Activated T-cell treated with anti-CD3 and anti-CD28 coated beads for 24 hours (primary cell): ENCODE measurements at places on chromosomes 2 and 18.

DNA sequence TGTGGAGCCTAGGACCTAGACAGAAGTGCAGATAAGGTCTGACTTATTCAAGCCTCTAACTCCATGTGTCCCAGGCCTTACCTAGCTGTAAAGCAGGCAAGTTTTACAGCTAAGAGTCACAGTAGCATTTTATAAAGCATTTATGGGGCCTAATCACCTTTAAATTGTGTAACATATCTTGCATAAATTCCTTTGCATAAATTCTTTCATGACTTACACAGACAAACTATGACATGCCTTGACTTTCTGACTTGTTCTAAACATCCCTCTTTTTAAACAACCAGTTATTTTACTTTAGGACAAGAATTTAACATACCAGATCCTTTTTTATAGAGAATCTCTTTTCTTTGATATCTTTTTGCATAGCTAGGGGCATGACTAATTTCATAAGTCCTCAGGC lies 1257.8 kb upstream of the NRXN1 start:
- DNase-seq: no peak

GRCh38 chr2:45789317-45789716 lies 137.8 kb downstream of the PRKCE start:
- DNase-seq: no peak

- DNase-seq: no peak
These were observed 12.9 kb downstream of the TMEM185B start for GRCh38 chr2:120210270-120210693.

- no peak for DNase-seq
These were observed 16.5 kb downstream of the SLC4A3 start for GRCh38 chr2:219643788-219644398.

GRCh38 chr2:124048664-124049063 lies 23.6 kb downstream of the CNTNAP5 start:
- DNase-seq: no peak

- no peak for DNase-seq
These were observed 131.5 kb downstream of the ATP9B start for GRCh38 chr18:79200546-79201268.

GRCh38 chr2:37923308-37924055 lies 1.6 kb upstream of the RMDN2 start:
- DNase-seq: no peak

DNA sequence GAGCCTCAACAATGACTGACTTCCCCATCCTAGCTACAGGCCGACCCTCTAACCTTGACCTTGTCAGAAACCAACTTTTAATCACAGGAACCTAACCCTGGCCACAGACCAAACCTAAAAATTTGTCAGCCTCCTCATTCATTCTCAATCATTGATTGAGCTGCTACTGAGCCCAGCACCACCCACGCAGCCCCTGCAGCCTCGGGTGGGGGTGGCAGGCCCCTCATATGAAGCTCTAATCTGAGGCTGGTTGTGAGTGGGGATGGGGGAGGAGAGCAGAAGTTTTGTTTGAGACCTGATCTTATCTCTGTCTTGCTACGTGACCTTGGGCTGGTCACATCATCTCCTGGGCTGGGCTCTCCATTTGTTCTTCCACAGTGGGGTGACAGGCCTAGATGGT lies 99.5 kb upstream of the EPAS1 start:
- DNase-seq: no peak

DNA sequence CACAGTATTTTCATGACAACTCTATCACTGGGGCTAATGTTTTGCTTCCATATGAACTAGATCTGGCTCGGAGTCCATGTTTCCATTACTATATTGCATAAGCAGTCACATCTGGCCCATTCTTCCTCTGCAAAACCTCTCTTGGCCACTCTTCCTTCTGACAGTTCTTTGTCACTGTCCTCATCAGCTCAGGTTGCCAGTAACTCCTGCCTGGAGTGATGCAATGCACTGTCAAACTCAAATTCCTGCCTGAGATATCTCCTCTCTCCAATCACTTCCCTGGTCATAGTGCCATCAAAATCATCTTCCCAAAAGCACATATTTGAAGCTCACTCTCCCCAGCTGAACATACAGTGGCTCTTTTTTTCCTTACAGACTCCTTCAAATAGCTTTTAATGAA lies 66.1 kb downstream of the COLEC12 start:
- no peak for DNase-seq

GRCh38 chr2:10389573-10389972 lies 58.6 kb downstream of the ODC1 start:
- DNase-seq: no peak

DNA sequence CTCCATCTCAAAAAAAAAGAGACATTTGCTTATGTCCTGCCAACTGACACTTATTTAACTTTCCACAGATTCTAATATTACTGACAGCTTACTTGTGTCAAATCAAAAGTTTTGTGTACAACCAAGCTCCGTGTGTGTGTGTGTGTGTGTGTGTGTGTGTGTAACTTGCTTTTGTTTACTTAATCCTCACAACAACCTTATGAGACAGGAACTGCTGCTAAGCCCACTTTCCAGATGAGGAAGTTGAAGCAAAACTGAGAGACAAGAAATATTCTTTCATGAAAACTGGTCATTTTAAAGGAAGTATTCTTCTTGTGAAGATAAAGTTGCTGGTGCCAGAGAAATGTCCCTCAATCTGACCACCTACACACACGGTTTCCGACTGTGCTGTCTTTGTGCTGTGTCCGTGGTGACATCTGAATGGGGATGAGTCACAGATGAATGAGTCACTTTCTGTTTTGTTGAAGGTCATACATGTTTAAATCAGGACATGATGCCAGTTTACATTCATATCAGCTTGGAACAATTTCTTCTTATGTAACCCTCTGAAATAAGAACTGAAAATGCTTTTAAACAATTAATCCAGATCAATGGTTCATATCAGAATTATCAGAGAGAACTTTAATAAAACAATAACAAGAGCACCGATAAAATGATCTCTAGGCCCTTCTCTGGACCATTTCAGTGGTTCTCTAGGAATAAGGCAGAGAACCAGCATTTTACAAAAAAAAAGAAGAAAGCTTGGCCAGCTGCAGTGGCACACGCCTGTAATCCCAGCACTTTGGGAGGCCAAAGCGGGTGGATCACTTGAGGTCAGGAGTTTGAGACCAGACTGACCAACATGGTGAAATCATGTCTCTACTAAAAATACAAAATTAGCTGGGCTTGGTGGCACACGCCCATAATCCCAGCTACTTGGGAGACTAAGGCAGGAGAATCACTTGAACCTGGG lies 95.5 kb downstream of the THNSL2 start:
- no peak for DNase-seq

DNA sequence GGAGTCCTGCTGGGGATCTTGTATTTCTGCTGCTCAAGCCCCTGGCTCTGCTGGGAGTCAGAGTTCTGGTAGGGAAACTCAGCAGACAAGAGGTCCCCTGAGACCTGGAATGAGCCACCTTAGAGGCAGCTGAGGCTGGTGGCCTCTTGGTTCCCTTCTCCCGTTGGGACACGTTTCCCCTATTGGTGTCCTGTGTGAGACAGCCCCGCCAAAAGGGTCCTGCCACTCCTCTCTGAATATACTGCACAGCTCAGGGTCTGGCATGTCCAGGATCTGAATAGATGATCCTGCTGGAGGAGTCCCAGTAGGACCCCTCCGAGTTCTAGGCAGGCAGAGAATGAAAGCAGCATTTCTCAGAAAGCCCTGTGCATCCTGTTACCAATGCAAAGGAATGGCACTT lies 2.0 kb upstream of the RALB start:
- DNase-seq: no peak

- no peak for DNase-seq
These were observed 253.8 kb downstream of the GPD2 start for GRCh38 chr2:156689939-156690338.

DNA sequence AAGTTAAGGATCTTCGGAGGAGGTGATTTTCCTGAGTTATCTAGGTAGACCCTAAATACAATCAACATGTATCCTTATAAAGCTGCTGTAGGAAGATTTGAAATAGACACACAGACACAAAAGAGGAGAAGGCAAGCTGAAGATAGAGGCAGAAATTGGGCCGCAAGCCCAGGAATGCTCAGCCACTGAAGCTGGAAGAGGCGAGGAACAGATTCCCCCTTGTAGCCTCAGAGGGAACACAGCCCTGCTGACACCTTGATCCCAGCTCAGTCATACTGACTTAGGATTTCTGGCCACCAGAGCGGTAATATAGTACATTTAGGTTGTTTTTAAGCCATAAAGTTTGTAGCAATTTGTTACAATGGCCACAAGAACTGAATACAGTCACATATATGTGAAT lies 90.9 kb downstream of the ETAA1 start:
- no peak for DNase-seq

DNA sequence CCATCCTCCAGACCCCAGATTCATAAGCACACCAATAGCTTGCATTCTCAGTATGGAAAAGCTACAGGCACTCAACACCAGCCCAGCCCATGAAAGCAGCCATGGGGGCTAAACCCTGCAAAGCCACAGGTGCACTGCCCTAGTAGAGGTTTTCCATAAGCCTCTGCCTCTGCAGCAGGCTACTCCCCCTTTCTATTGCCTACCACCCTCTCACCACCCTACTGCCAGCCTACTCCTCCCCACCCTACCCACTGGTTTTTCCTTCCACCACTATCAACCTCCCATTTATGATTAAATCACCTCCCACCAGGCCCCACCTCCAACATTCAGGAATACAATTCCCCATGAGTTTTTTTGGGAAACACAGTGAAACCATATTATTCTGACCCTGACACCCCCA lies 96.4 kb upstream of the TEKT4 start:
- DNase-seq: no peak

DNA sequence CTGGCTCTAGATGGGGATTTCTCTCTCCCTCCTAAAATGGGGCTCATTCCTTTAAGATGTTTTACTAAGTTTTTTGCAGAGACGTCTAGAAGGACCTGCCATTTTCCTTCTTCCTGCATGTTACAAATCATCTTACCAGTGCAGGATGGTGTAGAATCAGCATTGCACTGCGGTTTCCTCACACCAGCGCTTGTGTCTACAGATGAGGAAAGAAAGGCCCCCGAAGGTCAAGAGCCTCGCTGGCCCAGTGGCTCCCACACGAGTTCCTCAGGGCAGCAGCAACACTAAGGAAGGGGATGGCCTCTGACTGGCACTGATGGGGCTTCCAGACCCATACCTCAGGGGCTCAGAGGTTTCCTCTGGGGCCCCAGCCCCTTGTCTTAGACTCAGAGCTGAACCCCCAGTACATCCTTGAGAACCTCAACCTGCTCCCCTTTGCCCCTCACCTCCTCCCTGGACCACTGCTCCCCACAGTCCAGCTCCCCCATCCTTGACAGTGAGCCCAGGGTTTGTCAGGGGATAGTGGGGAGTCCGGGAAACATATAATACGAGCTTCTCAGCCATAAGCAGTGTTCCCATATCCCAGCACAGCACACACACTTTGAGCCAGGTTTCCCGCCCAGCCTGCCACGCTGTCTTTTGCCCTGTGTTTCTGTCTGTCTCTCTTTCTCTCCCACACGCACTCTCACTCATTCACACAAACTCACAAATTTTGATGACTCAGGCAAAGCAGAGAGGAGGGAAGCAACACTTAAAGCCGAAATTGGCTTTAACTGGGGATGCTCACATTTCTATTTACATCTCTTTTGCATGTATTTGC lies 29.4 kb downstream of the ZFP36L2 start:
- DNase-seq: no peak

DNA sequence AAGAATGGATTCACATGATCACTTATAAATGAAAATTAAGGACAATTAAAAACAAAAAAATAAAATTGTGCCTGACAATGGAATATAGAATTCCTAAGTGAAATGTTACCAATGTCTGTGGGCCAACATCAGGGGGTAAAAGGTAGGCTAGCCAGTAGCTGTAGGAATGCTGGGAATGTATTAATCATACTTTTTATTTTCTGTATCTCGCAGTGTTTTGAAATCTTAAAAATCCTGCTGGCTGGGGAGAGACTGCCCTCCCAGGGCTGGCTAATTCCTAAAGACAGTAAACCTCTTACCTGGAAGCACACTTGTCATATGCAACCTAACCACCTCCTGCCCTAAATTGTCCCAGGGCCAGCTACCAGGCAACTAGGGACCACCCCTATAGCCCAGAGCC lies 69.8 kb downstream of the REV1 start:
- no peak for DNase-seq

DNA sequence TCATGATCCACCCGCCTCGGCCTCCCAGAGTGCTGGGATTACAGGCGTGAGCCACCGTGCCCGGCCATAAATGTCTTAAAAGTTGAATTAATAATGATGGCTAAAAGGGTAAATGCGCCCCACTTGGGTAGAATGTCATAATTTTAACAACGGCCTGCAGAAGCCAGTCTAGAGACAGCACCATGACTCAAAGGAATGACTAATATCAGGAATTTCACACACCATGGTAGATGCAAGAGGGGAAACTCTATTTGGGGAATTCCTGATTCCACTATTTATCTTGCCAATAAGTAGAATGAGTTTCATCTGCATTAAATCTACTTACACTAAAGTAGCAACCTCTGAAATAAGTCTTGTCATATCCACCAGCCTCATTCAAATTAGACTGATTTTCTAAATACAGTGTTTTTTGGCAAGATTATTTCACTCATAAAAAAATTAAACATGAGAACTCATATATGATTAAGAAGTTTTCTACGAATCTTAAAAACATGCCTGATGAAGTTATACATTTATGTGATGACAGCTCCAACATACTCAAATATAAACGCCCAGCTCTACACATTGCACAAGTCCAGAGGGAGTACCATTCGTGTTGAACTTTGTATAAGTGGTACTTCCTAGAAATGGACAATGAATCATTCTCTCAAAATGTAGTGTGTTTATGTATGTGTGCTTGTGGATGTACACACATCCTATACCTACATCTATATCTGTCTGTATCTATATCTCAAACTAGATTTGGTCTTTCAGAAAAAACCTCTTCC lies 309.7 kb downstream of the IRS1 start:
- DNase-seq: no peak

DNA sequence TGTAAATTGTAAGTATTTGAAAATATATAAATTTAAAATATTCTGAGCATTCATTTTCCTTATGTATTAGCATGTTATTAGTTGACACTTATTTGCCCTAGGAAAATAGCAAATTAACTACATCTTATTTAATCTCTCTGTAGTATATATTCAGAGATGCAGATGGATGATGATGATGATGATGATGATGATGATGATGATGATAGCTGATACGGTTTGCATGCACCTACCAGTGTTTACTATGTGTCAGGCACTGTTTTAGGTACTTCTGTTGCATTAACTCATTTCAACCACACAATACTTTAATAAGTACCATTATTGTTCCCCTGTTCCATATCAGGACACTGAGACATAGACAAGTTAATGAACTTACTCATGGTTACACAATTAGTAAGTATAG lies 191.4 kb upstream of the BOD1L2 start:
- no peak for DNase-seq
